Astrocyte of the hippocampus (primary cell): ENCODE measurements at places on chromosomes 2 and 18.

GRCh38 chr2:171482877-171483276, 39.4 kb upstream of the CYBRD1 start:
- DNase-seq, result peak; percentile 1

- DNase-seq, result peak; percentile 57
These were observed 47.4 kb upstream of the CYRIA start for GRCh38 chr2:16713011-16713423.

GRCh38 chr2:95344656-95345055, 47.5 kb downstream of the KCNIP3 start:
- no peak for DNase-seq

GRCh38 chr2:145421841-145422240, 901.9 kb upstream of the ZEB2 start:
- DNase-seq, result no peak

GRCh38 chr2:205957452-205958154, 128.4 kb downstream of the INO80D start:
- no peak for DNase-seq

DNA sequence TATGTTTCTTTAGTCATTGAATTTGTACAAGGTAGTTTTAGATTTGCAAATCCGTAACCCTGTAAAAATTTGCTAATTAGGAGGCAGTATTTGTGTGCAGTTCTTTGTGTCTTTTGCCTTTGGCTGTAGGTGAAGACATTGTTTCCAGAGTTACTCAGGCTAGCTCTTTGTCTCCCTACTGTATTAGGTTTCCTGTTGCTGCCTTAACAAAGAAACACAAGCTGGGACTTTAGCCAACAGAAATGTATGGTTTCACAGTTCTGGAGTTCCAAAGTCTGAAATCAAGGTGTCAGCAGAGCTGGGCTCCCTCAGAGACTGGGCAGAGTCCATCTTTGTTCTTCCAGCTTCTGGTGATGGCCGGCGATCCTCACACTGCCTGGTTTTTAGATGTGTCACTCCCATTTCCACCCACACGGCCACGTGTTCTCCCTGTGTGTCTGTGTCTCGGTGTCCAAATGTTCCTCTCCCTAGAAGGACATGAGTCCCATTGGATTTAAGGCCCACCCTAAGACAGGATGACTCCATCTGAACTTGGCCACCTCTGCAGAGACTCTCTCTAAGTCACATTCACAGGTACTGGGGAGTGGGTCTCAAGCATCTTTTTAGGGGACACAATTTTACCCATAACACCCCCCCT, 309.7 kb downstream of the GALR1 start:
- DNase-seq, result no peak

- DNase-seq, result no peak
These were observed 226.7 kb upstream of the ZNF804A start for GRCh38 chr2:184371641-184372040.

GRCh38 chr2:200003444-200003843, 48.1 kb downstream of the MAIP1 start:
- peak; percentile 57 for DNase-seq

DNA sequence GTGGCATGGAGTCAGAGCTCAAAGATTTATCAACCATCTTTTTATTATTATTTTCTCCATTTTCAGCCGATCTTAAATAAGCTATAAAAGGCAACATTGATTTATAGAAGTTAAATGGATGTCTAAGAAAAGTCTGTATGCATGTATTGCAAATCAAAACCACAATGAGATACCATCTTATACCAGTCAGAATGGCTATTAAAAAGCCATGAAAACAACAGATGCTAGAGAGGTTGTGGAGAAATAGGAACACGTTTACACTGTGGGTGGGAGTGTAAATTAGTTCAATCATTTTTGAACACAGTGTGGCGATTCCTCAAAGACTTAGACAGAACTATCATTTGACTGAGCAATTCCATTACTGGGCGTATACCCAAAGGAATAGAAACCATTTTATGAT, 731.0 kb downstream of the CNTNAP5 start:
- DNase-seq, result no peak

GRCh38 chr2:95278051-95278471, 3.8 kb downstream of the PROM2 start:
- peak; percentile 81 for DNase-seq

DNA sequence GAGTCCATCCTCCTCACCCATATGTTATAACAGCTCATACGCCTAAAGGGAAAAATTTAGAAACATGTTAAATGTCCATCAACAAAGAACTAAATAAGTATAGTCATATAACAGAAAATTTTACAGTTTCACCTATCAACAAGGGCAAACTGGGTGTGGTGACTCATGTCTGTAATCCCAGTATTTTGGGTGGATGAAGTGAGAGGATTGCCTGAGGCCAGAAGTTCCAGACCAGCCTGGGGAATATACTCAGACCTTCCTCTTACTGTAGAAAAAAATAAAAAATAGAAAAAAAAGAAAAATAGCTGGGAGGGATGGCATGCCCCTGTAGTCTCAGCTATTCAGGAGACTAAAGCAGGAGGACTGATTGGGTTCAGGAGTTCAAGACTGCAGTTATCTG, 48.3 kb upstream of the GULP1 start:
- no peak for DNase-seq

GRCh38 chr18:69883781-69884180, 63.9 kb downstream of the CD226 start:
- peak; percentile 4 for DNase-seq

- DNase-seq, result no peak
These were observed 218.9 kb upstream of the COPS8 start for GRCh38 chr2:236866542-236867340.

GRCh38 chr2:37472959-37473358, 128.5 kb downstream of the QPCT start:
- DNase-seq, result peak; percentile 61

DNA sequence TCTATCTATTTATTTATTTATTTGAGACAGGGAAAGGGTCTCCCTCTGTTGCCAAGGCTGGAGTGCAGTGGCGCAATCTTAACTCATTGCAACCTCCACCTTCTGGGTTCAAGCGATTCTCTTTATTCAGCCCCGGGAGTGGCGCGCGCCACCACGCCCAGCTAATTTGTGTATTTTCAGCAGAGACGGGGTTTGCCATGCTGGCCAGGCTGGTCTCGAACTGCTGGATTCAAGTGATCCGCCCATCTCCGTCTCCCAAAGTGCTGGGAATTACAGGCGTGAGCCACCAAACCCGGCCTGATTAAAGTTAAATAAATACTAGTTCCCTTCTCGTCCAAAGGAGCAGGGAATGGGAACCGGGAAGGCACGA, 4.2 kb upstream of the CTDSP1 start:
- DNase-seq, result no peak

DNA sequence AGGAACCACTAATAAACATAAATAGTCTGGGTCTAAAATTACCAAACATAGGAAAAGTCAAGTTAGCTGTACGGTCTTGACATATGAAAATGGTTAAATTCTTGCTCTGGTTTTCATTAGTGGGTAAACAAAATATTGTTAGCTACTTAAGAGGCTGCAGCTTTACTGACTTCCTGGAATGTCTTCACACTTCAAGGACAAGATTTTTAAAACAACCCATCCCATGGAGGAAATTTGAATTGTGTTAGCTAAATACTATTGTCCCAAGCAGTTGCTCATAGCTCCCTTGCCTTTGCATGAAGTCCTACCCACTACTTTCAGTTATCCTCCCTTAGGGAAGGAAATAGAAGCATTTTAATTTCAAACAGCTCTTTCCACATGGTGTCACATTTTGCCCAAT, 128.5 kb downstream of the EPHA4 start:
- no peak for DNase-seq

DNA sequence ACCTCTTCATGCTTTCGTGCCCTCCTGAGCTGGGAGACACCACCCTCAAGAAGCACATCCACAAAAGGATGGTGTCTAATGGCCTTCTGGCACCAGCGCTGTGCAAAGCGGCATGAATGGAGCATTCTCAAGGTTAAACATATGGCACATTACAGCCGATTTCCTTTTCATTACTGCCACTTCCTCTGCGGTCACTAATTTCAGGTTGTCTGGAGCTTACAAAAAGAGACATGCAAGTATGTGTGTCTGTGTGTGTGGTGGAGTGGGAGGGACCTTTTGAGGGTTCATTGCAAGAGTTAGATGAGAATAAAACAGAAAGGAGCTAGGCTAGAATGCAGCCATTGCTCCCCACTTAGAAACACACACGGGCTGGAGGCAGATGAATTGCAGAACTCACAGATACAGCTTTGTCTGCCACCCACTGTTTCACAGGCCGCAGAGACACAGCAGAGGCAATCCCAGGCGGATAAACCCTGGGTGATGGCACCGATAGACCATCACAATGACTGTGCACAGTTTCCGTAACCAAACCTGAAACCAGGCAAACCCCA, 76.0 kb downstream of the TGIF1 start:
- peak; percentile 40 for DNase-seq

DNA sequence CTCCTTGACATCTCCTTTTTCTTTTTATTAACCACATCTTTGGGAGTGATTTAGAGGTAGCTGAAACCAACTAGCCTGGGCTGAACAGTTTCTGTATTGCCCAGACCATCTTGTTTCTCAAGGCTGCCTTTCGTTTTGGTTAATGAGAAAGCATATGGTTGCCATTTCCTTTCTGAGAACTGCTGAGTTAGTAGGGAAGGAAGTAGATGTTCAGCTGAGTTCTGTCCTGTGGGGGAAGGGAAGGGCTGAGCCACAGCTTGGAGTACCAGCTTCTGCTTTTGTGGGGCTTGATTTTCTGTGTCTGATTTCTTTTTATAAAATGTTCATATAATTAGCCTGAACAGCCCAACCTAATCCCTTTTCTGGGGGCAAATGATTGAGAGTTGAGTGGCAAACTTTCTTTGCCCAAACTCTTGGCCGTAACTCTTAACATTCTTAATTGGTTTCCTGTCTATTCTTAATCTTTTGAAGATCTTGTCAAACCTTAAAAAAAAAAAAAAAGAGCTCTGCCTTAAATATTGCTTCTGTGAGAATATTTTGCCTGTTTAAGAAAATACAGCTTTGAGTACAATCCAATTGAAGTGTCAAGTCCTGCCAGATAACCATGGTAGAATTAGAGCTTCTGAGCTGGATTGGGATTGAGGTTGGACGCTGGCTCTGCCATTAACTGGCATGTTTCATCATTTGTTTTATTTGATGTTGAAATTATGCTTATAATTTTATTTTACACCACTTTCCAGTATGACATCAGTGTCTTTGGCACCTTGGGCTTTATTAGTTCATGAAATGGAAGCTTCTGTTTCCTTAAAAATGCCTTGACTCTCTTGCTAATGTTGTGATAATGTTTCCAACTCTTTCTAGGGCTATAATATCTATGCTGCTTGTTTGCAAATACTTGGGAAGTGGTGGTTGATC, 1.9 kb upstream of the NABP1 start:
- DNase-seq, result peak; percentile 12

GRCh38 chr2:218024336-218024735, 21.5 kb upstream of the TNS1 start:
- no peak for DNase-seq

DNA sequence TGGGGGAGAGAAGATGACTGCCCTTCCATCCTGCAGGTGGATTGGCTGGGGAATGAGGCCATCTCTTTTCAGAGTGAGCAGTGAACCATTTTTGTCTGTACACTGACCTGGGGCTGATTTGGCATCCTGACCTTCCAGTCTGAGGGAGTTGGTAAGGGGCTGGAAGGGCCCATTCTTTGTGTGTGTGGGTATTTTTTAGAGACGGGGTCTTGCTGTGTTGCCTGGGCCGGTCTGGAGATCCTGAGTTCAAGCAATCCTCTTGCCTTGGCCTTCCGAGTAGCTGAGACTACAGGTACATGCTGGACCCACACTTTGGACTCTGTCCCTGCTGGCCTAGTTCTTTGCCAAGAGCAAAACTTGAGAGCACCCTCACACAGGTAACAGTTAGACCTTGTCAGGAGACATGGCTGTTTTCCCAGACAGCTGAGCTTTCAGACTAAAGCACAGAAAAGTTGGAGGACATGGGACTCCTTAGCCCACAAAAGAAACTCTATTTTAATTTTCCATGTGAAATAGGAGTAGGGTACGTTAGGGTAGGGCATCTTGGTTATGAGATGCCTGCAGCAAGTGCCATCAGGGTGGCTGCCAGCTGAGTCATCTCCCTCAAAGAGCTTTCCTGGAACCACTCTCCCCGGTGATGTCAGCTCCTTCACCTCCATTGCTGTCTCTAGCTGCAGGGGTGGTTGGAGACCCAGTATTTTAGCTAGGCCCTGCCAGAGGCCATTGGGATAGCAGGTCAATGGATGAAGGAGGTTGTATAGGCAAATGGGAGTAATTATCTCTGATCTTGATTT, 60.7 kb downstream of the DGKD start:
- peak; percentile 75 for DNase-seq

- DNase-seq, result no peak
These were observed 151.3 kb upstream of the SLC39A10 start for GRCh38 chr2:195505701-195506100.

- DNase-seq, result peak; percentile 74
These were observed 4.3 kb downstream of the COL3A1 start for GRCh38 chr2:188978291-188979081.

DNA sequence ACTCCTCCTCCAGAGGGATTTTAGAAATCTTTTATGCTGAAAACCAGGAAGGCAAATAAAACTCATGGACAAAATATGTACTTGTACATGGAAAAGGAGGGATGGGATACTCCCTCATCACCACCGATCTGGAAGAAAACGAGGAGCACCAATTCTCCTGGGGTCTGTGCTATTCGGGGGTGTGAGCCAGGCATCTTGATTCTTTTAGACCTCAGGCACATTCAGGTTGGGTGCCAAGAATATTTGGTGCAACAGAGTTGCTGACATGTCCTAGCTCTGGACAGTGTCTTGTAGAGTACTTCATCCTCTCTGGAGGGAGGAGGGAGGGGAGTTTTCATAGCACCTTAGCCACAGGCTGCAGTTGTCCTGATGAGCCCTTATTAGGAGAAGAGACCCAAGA, 163.0 kb downstream of the PRKCE start:
- no peak for DNase-seq

DNA sequence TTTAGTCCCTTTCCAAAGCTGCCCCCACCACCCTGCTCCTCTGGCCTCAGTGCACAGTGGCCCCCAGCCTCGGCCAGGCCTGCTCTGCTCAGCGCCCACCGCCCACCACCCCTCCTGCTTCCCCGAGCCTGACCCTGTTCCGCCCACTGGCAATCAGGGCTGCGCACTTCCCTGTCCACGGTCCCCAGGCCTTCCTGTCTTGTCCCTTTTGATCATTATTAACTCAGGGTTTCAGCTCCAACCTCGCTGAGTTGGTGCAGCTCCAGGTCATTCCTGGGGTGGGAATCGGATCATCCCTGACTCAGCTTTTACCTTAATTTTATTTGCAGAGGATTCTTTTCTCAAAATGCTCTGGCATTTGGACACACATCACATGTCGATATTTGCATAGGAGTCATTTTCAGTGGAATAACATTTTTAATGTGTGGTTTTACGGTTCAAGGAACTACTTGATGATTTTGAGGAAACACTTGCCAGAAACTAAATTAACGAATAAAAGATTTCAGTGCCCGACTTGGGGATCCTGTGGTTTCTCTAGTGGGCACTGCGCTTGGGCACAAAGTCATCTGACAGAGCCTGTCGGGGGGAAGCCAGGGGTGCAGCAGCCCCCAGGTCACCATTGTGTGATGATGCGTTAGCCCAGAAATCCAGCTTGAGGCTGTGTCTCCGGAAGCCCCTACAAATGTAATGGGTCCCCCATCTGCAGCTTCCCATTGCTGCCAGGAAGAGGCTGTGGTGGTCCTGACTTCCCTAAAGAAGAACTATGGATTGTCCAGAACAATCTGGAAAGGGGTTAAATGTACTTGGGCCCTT, 1.0 kb upstream of the ESPNL start:
- no peak for DNase-seq
